ENCODE measurements at places on chromosomes 1 and 21. TPM values are rescaled to one million over a fixed set of nuclear protein-coding genes. Genes with fewer than 3 reads are reported as not detected.
A peak's percentile ranks its signal among the peaks of the same experiment; 100 is the strongest.

The ENTREP3 gene
- total RNA-seq, result 46.3 TPM

- H3K27me3 ChIP-seq, result no peaks in the 10 kb centered on the region
- H3K4me3 ChIP-seq, result no peak overlapping the region
- peaks cover 7% of the 10 kb centered on the region for H3K4me1 ChIP-seq
- peak; percentile 28 for DNase-seq
- H3K27ac ChIP-seq, result no peak overlapping the region
- no peaks in the 10 kb centered on the region for H3K36me3 ChIP-seq
These were observed 59.3 kb upstream of the PPP2R5A start for GRCh38 chr1:212225871-212226302.

The CSF3R gene
- total RNA-seq, result not detected

GRCh38 chr1:27397110-27397509 is 4.7 kb downstream of the GPR3 start:
- DNase-seq, result peak; percentile 48
- H3K27me3 ChIP-seq, result no peaks in the 10 kb centered on the region
- peaks cover 21% of the 10 kb centered on the region for H3K4me1 ChIP-seq
- H3K27ac ChIP-seq, result no peak overlapping the region
- no peaks in the 10 kb centered on the region for H3K36me3 ChIP-seq
- no peak overlapping the region for H3K4me3 ChIP-seq

The HSD3B1 gene
- not detected for total RNA-seq

DNA sequence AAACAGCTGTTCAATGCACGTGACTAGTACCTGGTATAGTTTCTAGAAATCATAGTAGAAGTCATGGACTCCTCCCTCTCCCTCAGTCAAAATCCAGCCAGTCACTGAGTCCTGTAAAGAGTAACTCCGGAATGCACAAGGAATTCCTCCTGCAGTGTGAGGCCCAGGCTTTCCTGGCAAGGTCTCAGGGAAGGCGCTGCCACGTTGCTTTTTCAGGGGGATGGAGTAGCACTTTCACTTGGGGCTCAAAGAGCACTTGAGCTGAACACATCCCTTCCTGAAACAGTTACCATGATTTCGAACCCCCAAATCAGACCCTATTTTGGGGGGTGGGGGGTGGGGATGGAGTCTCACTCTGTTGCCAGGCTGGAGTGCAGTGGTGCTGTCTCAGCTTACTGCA is 26.4 kb upstream of the LRRC8D start:
- DNase-seq, result peak; percentile 79
- no peak overlapping the region for H3K4me3 ChIP-seq

DNA sequence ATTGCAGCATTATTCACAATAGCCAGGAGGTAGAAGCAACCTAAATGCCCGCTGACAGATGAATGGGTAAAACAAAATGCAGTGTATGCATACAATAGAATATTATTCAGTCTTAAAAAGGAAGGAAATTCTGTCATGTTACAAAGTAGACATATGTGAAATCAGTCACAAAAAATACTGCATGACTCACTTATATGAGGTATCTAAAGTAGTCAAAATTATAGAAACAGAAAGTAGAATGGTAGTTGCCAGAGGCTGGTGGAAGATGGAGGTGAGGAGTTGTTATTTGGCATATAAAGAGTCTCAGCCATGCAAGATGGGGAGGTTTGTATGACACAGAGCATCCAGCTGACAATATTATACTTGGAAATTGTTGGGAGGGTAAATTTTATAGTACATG is 43.0 kb upstream of the EGLN1 start:
- DNase-seq, result no peak
- H3K27me3 ChIP-seq, result no peaks in the 10 kb centered on the region
- no peaks in the 10 kb centered on the region for H3K4me1 ChIP-seq
- no peaks in the 10 kb centered on the region for H3K36me3 ChIP-seq

DNA sequence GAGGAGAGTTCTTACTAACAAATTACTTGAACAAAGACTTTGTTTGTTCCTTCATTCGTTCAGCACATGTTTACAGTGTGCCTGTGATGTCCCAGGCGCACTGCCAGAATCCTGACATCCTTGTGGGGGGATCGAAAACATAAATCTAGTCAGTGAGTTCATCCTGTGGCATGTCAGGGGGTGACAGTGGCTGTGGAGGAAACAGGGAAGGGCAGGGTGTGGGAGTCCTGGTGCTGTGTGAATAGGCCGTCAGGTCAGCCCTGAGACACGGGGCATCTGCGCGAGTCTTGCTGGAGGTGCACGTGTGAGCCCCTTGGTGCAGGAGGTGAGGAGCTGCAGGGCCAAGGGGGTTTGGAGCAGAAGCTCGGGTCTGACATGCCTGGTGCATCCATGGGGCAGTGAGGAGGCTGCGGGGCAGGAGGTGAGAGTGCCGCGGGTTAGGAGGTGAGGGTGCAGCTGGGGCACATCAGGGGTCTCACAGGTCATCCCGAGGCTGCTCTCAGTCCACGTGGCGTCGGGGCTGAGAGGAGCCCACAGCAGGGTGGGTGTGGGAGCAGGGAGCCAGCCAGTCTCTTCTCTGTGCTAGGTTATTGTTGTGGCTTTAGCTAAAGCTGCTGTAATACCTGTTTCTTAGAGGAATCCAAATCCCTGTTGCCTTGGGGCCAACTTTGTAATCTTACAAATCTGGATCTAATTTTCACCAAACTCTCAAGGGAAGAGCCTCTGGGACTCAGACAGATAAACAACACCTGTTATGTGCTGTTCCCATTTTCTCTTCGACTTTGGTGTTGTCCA is 93.4 kb downstream of the PCBP3 start:
- no peaks in the 10 kb centered on the region for H3K4me1 ChIP-seq
- H3K27ac ChIP-seq, result no peak overlapping the region
- H3K4me3 ChIP-seq, result no peak overlapping the region
- DNase-seq, result no peak

GRCh38 chr1:54045496-54045895 is 7.5 kb downstream of the TMEM59 start:
- DNase-seq, result no peak
- H3K4me1 ChIP-seq, result no peaks in the 10 kb centered on the region
- no peak overlapping the region for H3K4me3 ChIP-seq
- peaks cover 15% of the 10 kb centered on the region for H3K36me3 ChIP-seq

Data from GM23338 (cell line).